ENCODE measurements at places on chromosomes 5 and 9.

DNA sequence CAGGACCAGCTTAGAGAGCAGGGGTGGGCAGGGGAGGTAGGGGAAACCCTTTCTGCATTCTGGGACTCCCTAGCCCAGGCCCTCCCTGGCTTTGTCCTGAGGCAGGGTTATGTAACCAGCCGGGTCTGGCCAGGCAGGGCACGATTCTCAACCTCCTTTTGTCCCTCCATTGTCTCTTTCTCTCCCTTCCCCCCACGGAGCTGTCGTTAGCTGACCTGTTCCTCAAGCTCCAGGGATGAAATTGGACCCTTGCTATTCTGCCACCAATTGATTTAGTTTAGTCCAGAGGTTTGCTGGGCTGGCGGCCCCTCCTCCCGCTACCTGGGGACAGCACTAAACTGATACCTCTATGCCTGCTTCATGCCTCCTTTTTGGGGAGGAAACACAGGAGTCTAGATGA is 9.4 kb upstream of the NDST1 start:
- no peak for DNase-seq

DNA sequence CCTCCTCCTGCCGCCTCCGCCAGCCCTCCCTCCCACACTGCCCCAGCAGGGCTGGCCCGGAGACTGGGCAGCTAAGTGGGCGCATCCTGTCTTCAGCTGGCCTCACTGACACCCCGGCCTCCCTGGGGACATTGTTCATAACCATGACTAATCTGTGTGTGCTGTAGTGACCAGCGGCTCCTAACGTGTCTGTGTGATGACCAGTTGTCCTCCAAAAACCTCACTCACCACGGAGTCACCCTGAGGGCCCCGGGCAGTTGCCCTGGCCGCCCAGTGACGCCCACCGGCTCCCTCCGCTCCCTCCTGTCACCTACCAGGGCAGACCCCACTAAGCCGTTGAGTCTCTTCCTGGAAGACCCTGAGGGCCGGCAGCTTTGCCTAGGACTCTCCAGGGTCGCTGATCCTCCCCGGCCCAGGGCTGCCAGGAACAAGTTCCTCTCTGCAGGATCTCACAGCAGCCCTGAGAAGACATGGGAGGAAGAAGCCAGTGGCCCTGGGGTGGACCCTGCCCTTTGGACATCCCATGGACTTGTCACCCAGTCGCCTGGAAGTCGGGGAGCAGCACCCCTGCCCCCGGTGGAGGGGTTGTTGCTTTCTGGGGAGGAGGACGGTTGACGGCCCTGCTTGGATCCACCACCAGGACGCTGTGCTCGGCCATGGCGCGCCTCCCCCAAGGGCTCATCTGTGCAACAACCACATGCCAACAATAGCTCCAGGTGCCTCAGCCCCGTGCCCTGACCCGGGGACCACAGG is 110.2 kb upstream of the LMX1B start:
- no peak for DNase-seq

DNA sequence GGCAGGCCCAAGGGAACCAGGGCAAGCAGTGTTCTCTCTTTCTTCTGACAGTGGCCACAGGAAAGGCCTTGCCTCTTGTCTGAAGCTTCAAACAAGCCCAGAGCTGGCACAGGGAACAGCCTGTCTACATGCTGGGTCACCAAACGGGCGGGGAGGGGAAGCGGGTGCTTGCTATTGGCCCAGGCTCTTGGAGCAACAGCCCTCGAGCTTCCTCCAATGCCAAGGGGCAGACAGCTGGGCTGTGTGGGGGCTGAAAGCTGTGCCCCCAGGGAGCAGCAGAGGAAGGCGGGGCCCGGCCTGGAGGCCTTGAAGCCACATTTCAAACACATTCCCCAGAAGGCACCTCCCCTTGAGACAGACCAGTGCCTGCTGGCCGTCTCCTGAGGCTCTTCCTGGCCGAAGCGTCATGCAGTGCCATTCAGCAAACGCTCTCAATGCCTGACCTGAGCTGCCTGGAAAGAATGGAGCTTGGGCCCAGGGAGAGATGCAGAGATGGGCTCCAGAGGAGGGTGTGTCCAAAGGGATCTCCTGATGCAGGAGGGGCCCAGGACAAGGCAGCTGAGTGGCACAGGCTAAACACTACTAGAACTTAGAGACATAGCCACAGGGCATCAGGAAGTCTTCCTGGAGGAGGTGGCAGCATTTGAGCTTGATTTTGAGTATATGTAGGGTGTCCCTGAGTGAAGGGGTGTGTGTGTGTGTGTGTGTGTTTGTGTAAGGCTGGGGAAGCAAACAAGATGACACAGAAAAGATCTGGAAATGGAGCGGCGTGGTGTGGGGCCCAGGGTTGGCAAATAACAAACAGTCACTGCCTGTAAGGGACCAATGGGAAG is 2.5 kb downstream of the FIBCD1 start:
- no peak for DNase-seq

GRCh38 chr5:160230686-160231527 is 1.6 kb downstream of the FABP6 start:
- no peak for DNase-seq

- DNase-seq = no peak
Measured at GRCh38 chr5:93058309-93058708, 522.7 kb downstream of the NR2F1-AS1 start.

DNA sequence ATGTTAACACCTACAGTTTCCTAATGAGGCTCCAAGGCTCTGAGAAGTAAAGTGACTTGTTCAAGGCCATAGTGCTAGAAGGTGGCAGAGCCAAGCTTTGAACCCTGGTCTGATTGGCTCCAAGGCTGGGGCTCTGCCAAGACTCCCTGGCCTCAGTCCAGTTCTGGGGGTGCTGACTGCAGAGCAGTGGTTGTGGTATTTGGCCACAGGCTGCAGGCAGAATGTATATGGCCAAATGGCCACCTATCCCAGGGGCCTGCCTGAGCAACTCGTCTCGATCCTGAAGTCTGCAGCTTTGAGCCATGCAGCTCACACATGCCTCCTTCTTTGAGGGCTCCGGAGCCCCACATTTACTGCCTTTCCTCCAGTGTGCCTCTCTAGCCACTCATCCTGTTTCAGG is 9.7 kb upstream of the NEK6 start:
- no peak for DNase-seq

DNA sequence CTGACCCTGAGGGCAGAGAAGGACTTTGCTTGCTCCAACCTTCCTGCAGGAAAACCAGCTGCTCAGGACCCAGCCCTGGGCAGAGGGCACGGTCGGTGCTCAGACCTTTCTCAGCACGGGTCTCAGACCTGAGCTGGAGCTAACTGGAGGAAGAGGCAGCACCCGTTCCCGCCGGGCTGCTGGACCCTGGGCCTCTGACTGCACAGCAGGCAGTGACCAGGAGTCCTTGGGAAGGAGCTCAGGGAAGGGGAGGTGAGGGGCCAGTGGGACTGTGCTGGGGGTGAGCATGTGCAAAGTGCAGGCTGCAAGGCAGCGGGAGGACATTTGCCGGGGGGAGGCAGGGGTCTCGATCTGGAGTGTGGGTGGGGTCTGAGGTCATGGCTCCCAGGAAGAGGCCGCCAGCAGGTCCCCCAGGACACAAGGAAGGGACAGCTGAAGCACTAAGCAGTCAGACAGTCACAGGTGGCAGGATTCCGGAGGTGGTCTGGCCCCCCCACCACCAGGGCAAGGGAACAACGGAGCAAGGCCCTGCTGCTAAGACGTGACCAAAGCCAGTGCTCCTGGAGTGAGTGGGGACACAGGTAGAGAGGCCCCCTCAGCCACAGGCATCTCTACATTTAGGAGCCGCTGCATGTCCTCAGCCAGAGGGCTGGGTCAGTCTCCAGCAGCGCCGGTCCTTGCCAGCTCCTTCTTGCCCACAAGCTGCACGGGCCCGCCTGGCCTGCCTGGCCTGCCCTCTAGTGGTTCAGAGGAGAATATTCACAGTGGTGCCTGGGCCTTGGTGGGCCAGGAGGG is 4.8 kb upstream of the DPM2 start:
- DNase-seq = peak; percentile 53

DNA sequence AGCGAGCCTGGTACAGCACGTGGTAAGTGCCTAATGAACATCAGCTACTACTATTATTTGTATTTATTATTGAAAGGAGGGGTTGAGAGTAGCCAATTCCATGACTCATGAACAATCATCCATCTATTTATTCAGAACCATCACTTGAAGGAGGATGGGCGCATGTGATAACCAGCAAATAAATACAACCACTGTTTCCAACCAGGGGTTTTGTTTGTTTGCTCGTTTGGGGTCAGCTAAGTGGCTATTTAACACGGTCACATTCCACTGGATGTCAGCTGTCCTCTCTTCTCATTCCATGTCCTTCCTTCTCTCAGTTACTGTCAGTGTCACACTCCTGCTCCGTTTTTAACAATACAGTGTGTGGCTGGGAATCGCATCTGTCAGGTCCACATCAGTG is 8.6 kb downstream of the RAPGEF1 start:
- no peak for DNase-seq

DNA sequence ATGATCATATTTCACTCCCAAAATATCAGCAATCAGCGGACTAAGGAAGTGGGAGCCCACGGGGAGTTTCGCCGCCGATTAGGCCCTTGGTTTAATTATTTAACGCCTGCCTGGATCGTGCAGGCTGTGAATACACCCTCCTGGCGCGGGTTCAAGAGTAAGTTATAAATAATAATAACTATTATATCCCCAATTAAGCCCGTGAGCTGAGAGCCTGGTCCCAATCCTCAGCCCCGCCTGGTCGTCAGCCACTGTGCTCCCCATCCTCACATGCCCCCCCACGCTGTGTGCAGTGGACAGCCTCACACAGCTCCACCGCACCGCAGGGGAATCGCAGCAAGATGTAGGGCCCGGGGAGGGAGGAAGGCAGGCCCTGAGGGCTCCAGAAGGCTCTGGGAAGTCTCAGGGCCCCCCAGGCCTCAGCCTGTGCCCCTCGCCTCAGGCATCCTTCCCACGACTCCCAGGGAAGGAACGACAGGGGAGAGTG is 10.8 kb upstream of the PRRX2 start:
- DNase-seq = no peak

GRCh38 chr5:36496471-36496870 is 109.9 kb upstream of the SLC1A3 start:
- no peak for DNase-seq

DNA sequence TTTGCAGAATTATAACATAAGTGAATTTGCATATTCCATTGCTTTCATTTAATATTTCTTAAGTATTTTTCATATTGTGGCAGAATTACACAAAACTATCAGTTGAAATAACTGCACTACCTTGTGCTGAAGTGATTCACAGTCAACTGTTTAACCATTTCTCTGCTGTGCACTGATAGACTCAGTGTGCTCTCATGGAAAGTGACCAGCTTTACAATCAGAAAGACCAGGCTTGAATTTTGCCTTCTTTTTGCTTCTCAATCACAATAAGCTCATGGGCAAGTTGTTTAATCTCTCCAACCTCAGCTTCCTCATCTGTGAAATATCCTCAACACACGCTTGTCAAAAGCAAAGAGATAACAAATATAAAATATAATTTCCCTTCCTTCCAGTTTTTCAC is 18.3 kb downstream of the CDK5RAP2 start:
- DNase-seq = no peak

- no peak for DNase-seq
Measured at GRCh38 chr5:177083357-177083756, 3.4 kb upstream of the FGFR4 start.

DNA sequence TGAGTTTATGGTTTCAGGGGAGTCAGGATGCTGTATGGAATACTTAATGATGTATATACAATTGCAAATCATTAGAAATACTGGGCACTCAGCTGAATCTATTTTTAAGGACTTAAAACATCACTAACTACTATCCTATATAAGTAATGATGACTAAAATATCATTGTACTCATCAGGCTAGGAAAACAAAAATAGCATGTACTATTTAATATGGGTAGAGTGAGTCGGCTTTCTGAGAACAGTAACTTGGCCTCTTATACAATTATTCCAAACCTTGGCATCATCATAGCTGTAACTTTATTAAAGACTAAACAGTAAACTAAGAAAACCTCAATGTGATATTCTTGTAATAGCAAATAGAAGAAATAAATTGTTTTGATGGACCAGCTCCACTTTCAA is 94.5 kb downstream of the PJA2 start:
- no peak for DNase-seq

- DNase-seq = no peak
Measured at GRCh38 chr9:77885104-77885672, 146.4 kb downstream of the GNAQ start.

DNA sequence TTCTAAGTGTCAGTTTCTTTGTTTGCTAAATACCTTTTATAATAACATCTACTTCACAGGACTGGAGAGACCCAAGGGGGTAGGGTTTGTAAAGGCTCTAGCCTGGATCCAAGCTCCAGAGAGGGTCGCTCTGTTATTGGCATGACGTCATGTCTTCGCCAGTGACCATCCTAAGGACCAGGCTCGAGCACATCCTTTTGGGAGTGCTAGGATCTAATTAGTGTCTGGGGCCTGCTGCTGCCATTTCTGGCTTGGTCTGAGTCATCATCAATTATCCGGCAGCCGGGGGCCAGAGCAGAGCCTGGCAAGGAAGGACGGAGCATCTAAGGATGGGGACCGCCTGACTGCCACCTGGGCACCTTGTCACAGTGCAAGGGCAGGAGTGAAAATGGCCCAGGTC is 153.0 kb downstream of the NSG2 start:
- no peak for DNase-seq

- DNase-seq = no peak
Measured at GRCh38 chr5:92769978-92770377, 811.0 kb downstream of the NR2F1-AS1 start.

DNA sequence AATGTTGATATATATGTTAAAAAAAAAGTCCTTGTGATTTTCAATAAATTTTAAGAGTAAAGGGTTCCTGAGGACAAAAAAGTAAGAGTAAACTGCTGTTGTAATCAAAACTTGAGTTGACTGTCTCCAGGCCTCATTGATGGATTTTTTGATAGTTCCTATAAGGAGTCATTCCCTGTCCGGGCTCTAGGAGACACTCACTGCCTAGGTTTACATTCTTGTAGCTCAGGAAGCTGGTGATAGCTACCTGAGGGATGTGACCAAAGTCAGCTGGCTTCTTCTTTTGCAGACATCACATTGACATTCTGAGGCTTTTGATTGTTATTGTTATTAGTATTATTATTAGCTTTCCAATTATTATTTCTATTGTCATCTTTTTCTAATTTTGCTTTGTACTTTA is 116.5 kb upstream of the FBXL7 start:
- DNase-seq = peak; percentile 48

DNA sequence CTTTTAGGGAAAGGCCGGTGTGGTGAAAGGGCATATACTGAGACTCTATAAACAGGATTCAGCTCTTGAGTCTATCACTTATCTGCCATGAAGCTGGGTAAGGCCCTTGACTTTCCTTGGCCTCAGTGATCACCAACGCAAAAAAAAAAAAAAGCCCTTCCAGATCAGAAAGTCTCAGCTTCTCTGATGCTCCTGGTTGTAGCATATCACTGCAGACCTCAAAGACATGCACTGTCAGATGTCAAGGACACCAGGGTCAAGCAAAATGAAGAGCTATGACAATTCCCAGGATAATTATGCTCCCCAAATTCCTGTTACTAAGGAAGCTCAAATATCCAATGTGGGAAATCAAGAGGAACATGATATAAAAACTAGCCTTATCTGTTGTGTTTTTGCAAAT is 68.3 kb upstream of the IFNE start:
- no peak for DNase-seq

All from MM.1S (cell line).